SJCRH30 (cell line): ENCODE measurements at places on chromosomes 2 and 18. TPM values are rescaled to one million over a fixed set of nuclear protein-coding genes. Genes with fewer than 3 reads are reported as not detected.
A peak's percentile ranks its signal among the peaks of the same experiment; 100 is the strongest.

GRCh38 chr2:179745635-179746256 lies 115.7 kb downstream of the ZNF385B start:
- no peak overlapping the region for H3K27ac ChIP-seq
- no peak overlapping the region for H3K4me3 ChIP-seq
- H3K27me3 ChIP-seq: no peaks in the 10 kb centered on the region
- H3K36me3 ChIP-seq: no peaks in the 10 kb centered on the region

DNA sequence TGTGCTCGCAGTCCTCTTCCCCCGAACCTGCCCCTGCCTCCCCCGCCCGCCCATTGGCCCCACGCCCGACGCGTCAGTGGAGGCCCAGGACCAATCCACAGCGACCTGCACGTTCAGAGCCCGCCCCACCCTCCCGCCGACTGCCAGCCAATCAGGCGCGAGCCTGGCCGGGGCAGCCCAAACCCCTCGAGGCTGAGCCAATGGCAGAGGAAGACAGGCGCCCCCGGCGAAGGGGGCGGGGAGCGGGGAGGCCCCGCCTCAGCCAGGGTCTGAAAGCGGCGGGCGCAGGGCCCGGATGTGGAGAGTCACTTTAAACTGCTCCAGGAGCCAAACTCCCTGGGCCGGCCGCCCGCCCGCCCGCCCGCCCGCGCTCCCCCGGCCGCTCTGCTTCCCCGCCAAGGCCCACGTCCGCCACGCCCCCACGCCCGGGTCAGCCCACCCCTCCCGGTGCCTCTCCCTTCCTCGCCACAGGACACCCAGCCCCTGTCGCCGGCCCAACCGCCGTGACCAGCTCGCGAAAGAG lies 520 bp downstream of the SAP130 start:
- peaks cover 10% of the 10 kb centered on the region for H3K36me3 ChIP-seq
- DNase-seq: peak; percentile 99
- peak overlapping the region; percentile 82 for H3K27ac ChIP-seq
- H3K4me3 ChIP-seq: peak overlapping the region; percentile 99
- H3K4me1 ChIP-seq: 0 out of 2 replicates have a peak, but pooled peaks cover 4% of the 10 kb centered on the region

DNA sequence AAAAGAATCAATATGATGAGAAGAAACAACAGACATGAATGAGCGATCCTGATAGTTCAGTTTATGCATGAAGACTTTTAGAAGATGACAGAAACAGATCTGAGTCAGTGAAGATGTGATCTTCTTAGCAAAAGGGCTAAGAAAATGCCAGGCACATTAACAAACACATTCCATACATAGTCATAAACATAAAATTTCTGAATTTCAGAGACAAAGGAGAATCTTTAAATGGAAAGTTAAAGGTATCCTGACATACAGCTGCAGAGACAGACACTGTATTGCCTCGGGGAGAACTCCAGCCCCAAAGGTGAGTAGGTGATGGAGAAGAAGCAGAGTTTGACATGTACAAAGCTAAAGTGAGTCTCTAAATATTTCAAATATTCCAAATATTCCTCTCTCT lies 40.6 kb upstream of the FN1 start:
- H3K4me1 ChIP-seq: no peaks in the 10 kb centered on the region
- DNase-seq: no peak
- H3K4me3 ChIP-seq: no peak overlapping the region
- H3K27ac ChIP-seq: no peak overlapping the region
- H3K27me3 ChIP-seq: no peaks in the 10 kb centered on the region

DNA sequence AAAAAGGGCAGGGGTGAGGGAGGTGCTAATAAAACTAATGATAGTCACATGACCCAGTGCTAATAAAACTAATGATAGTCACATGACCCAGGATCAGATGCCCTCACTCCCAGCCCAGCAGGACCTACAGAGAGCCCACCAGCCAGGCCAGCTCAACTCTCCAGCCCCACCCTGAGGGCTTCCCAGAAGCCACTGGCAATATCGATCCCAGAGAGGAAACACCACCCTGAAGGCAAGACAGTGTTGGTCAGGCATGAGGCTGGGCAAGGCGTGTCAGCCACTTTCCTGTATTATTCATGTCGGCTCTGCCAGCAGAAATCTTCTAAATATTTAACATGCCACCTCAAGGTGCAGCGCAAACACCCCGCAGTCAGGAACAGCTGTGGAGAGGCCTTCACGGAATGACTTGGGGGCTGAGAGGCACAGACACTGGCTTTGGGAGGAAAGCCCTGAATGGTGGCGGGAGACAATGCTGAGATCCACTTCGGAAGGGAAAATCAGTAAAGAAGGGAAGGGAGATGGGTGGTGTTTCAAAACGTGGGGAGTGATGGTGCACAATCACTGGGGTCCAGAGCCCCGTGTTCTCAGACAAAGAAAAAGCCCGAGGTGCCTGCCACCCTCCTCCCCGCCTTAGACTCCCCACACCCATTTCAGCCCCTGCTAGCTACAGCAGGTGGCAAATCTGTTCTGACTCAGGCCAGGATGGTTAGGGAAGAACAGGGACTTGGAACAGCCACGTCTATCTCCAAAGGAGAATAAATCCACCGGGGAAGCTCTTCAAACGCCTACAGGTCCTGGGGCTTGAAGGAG lies 1.4 kb downstream of the REEP1 start:
- peak overlapping the region; percentile 56 for H3K4me3 ChIP-seq
- H3K36me3 ChIP-seq: no peaks in the 10 kb centered on the region
- no peak overlapping the region for H3K27ac ChIP-seq
- DNase-seq: no peak
- peaks cover 16% of the 10 kb centered on the region for H3K27me3 ChIP-seq

DNA sequence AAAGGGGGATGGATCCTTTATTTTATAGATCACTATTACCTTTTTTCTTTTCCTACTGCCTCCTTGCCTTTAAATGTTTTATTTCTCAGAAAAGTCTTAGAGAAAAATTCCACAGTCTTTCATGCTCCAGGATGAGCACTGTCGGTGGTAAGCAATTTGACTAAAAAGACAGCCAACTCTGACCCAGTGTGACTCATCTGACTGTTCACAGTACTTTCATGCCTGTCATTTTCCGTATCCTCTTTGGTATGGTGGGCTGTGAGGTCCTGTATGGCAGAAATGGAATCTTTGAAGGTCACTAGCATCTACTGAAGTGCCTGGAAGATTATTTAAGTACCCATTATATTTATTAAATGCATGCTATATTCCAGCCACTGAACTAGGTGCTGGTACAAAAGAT lies 2.1 kb upstream of the RFTN2 start:
- H3K27me3 ChIP-seq: no peaks in the 10 kb centered on the region
- H3K4me1 ChIP-seq: no peaks in the 10 kb centered on the region
- no peak overlapping the region for H3K4me3 ChIP-seq
- no peak overlapping the region for H3K27ac ChIP-seq

DNA sequence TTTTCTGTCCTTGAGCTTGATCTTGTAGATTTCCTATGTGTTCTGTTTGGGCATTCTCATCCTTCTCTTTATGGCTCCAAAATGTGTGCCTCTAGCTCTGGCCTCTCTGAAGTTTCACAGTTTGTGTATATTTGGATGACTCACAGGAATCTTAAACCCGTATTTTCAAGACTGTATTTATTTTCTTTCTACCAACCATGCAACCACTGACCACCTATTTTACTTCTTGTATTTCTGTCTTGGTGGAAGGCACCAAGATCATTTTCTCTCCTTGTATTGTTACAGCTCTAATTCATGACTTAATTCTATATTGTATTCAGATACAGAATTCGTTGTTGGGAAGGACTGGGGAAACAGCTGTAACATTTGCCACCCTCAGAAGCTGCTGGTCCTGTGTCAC lies 39.5 kb downstream of the ACSL3 start:
- DNase-seq: no peak
- H3K36me3 ChIP-seq: peaks cover 16% of the 10 kb centered on the region
- no peak overlapping the region for H3K27ac ChIP-seq
- peaks cover 7% of the 10 kb centered on the region; the same call in 1 of the 2 replicates for H3K4me1 ChIP-seq
- H3K4me3 ChIP-seq: no peak overlapping the region

- no peak overlapping the region for H3K4me3 ChIP-seq
- DNase-seq: no peak
- no peaks in the 10 kb centered on the region for H3K4me1 ChIP-seq
- no peaks in the 10 kb centered on the region for H3K27me3 ChIP-seq
- no peaks in the 10 kb centered on the region for H3K36me3 ChIP-seq
These were observed 137.7 kb downstream of the SNTG2 start for GRCh38 chr2:1088192-1088860.

DNA sequence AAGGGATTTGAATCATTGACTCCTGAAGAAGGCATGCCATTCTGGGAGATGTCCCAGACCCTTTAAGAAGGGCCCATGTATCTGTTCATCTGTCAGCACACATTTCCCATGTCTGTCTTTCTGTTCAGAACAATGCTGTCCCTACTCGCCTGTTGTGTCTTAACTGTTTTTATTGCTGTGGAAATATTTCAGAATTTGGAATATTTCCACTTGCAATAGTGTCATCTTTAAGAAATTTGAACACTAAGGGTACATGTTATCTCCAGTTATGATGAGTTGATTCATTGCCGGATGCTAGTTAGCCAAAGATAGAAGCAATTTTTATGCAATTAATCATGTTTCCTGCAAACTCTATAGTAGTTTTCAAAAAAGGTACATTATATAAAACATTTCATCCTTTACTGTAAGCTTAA lies 36.9 kb upstream of the NT5C1B start:
- DNase-seq: no peak
- H3K4me3 ChIP-seq: no peak overlapping the region
- no peaks in the 10 kb centered on the region for H3K4me1 ChIP-seq
- no peaks in the 10 kb centered on the region for H3K36me3 ChIP-seq
- H3K27ac ChIP-seq: no peak overlapping the region

- DNase-seq: no peak
- H3K4me3 ChIP-seq: no peak overlapping the region
- no peak overlapping the region for H3K27ac ChIP-seq
These were observed 418.6 kb upstream of the SLC39A10 start for GRCh38 chr2:195238379-195238778.

- no peaks in the 10 kb centered on the region for H3K4me1 ChIP-seq
- no peaks in the 10 kb centered on the region for H3K36me3 ChIP-seq
- peak overlapping the region; percentile 31; the same call in 1 of the 2 replicates for H3K27ac ChIP-seq
- peak; percentile 58 for DNase-seq
- no peaks in the 10 kb centered on the region for H3K27me3 ChIP-seq
- H3K4me3 ChIP-seq: peak overlapping the region; percentile 85
These were observed 818 bp upstream of the IKZF2 start for GRCh38 chr2:213152065-213152794.

DNA sequence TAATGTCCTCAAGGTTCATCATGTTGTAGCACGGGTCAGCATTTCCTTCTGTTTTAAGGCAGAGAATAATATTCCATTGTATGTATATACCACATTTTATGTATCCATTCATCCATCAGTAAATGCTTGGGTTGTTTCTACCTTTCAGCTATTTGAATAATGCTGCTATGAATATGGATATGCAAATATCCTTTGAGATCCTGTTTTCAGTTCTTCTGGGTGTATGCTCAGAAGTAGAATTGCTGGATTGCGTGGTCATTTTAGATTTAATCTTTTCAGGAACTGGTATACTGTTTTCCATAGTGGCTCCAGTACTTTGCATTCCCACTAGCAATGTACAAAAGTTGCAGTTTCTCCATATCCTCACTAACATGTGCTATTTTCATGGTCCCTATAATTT lies 13.4 kb upstream of the ASB1 start:
- H3K27me3 ChIP-seq: no peaks in the 10 kb centered on the region
- DNase-seq: no peak
- H3K36me3 ChIP-seq: no peaks in the 10 kb centered on the region
- H3K4me1 ChIP-seq: peaks cover under 1% of the 10 kb centered on the region; the same call in 1 of the 2 replicates
- no peak overlapping the region for H3K27ac ChIP-seq

- no peaks in the 10 kb centered on the region for H3K4me1 ChIP-seq
- no peak for DNase-seq
- no peaks in the 10 kb centered on the region for H3K36me3 ChIP-seq
- no peak overlapping the region for H3K27ac ChIP-seq
- H3K4me3 ChIP-seq: no peak overlapping the region
These were observed 2.4 kb upstream of the DSC3 start for GRCh38 chr18:31044926-31045325.

GRCh38 chr2:47002480-47003381 lies 87.1 kb upstream of the MCFD2 start:
- H3K27ac ChIP-seq: no peak overlapping the region
- peaks cover 21% of the 10 kb centered on the region for H3K4me1 ChIP-seq

GRCh38 chr2:110678457-110679336 lies 834 bp upstream of the BUB1 start:
- DNase-seq: peak; percentile 28
- peak overlapping the region; percentile 62 for H3K27ac ChIP-seq
- H3K4me1 ChIP-seq: peaks cover 4% of the 10 kb centered on the region; the same call in 1 of the 2 replicates
- H3K36me3 ChIP-seq: peaks cover 6% of the 10 kb centered on the region

DNA sequence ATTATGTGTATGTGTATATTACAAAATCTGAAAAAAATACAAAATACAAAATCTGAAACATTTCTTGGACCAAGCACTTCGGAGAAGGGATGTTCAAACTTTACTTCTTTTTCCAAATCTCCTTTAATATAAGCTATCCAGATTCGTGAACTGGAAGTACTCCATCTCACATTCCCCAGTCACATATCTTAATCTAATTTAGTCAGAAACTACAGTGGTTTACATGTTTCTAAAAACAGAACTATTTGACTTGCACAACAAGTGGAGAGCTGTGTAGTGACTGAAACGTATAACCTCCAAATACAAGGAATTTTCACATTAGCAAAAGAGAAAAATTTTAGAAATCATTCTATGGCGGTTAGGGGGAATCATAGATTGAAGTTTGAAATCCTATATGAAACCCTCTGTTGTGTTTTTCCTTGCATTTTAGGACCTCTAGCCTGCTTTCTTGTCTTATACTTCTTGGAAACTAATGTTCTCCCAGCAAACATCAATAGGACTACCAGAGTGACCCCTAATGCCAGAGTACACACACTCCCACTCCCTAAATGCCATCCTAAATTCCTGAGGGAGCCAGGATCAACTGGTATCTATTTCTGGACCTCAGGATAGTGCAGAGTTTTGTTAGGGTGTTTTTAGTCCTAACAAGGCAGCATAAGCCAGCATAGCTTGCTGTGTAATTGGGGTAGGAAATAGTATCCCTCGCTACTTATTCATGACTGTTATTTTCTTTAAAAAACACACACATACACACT lies 30.2 kb upstream of the ROCK1 start:
- no peaks in the 10 kb centered on the region for H3K27me3 ChIP-seq
- H3K36me3 ChIP-seq: no peaks in the 10 kb centered on the region
- no peak for DNase-seq
- no peaks in the 10 kb centered on the region for H3K4me1 ChIP-seq

The SERPINB10 gene
- not detected in 2 replicates for total RNA-seq

The MATN3 gene
- 0.15 and 0.40 TPM in 2 replicates for total RNA-seq

The LYPD6 gene
- 10.4 and 11.5 TPM in 2 replicates for total RNA-seq

The GRB14 gene
- total RNA-seq: not detected in 2 replicates

The DTYMK gene
- 113 and 121 TPM in 2 replicates for total RNA-seq

The NDUFAF7 gene
- 25.2 and 30.3 TPM in 2 replicates for total RNA-seq

The TLK1 gene
- total RNA-seq: 16.6 and 18.4 TPM in 2 replicates

The DSEL gene
- total RNA-seq: 21.5 and 24.6 TPM in 2 replicates

The TMEM198 gene
- 8.1 and 8.2 TPM in 2 replicates for total RNA-seq
